ENCODE measurements at places on chromosomes 13 and 19.

- no peak for DNase-seq
These were observed 41.8 kb downstream of the UGGT2 start for GRCh38 chr13:96011291-96011872.

DNA sequence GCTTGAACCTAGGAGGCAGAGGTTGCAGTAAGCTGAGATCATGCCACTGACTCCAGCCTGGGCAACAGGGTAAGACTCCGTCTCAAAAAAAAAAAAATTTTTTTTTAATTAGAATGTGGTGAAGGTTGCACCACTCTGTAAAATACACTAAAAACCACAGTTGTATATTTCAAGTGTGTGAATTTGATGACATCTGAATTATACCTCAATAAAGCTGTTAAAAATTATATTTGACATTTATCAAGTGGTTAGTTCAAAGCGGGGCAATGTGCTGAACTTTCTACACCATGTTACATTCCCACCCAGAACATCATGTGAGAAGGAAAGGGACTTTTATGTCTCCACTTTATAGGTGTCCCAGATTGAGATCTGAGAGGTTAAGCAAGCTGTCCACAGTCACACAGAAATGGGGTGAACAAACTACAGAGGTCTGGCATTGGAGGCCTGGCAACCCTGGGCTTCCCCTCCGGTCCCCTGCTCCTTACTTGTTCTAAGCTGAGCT is 5.9 kb upstream of the S1PR5 start:
- no peak for DNase-seq

DNA sequence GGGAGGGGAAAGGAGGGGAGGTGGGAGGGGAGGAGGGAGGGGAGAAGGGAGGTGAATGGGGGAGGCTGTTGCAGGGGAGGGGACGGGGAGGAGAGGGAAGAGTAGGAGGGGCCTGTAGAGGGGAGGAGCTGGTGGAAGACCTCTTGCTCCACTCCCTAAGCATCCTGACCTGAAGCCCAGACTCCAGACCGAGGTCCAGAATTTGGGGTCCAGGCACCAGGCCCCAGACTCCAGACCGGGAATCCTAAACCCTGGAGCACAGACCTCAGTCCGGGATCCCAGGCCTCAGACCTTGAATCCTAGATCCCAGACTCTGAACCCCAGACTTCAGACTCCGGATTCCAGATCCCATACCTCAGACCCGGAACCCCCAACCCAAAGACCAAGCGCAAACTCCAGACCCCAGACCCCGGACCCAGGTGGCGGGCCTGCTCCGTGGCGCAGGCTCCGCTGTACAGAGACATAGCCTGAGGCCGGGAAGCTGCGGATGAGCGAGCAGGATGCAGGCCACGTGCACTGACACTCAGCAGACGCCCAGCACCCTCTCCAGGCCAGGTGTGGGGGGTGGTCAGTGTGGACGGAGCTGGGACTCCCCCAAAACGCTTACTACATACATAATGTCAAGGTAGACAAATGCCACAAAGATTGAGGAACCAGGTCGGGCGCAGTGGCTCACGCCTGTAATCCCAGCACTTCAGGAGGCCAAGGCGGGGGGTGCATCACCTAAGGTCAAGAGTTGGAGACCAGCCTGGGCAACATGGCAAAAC is 710 bp upstream of the BTBD2 start:
- DNase-seq = no peak

DNA sequence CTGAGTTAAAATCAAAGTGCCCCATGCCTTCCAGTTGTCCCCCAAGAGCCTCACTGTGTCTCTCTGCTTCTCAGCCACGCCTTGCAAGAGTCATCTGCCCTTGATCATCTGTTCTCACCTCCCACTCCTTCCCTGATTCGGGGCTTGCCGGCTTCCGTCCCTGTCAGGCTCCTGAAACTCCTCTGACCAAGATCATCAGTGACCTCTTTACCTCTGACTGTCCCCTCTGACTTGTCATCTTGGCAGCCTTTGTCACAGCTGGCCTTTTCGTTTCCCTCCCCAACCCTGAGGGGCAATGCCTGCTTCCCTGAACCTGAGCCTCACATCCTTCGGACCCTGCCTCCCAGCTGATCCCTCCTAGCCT is 66.3 kb downstream of the MAP4K1 start:
- DNase-seq = no peak

DNA sequence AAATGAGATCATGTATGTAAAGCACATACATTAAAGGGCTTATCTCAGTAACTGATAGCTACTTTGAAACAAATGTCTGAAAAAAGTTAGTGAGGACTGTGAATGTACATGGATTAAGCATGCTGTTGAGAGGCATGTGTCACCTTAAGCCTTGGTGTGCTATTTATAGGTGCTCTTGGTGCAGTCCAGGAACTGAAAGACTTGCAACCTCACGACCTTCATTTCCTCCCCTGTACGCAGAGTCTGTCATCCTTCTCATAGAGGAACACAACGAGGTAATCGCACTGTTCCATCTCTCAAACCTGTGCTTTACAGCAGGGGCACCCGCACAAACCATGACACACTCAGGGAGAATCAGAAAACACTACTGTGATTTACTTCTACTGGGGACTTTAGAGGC is 65.6 kb downstream of the UFM1 start:
- DNase-seq = no peak

DNA sequence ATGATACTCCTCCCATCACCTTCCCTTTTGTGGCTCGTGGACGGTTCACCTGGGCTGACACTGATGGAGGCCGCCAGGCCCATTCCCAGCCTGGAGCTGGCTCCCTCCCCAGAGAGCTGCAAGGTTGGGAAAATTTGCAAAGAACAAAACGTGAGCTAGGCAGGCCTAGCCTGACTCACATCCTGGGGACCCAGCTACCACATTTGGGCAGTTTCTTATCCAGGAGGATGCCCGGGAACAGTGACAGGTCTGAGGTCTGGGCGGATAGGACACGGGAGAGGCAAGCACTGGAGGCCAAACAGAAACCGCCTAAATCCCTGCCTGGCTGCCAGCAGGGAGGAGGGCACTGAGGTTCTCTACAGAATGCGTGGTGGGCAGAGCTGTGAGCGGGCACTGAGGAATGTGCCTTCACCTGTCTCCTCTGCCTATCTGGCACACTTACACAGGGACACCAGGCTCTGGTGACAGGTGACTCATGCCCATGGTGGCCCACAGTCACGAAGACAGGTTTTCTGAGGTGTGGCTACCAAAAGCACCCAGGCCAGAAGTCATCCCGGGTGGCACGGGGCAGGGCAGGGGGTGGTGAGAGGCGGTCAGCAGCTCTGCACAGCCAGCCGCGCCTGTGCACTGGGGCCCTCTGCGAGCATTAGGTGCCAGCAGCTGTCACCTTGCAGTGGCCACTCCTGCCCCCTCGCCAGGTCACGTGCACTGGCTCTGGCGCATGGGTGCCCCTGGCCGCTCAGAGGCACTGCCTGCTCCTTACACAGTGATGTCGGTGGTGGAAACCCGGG is 23.2 kb downstream of the SH3GL1 start:
- DNase-seq = no peak

DNA sequence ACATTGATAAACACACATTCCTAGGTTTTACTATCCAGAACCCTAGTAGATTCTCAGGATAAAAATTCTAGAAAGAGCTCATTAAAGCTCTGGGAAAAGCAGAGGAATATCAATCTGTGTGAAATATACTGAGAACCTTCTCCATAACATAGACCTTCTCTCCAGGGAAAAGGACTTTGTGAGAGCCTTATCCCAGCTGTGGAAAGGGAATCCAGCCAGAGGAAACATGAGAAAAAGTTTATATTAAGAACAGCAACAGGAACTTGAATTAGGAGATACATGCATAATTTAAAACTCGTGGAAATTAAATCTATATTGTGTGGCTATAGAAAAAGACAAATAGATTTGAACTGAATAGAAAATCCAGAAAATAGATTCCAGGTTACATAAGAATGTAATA is 1639.9 kb downstream of the EFNB2 start:
- DNase-seq = no peak

DNA sequence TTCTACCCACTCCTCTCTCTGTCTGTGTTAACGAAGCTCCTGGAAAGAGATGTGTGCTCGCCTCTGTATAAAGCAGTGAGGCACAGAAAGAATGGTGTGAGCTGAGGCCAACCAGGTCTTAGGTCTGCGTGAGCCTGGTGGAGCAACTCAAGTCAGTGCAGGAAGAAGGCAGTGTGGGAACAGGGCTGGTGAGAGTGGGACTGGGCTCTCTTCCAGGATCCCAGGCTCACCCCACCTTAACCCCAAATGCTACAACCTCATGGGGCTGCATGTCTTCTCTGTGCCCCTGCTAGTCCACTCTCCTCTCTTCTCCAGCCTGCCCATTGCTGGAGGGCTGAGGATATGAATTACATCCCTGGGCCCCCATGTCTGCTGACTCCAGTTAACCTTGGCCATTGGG is 127.4 kb downstream of the DCT start:
- no peak for DNase-seq

DNA sequence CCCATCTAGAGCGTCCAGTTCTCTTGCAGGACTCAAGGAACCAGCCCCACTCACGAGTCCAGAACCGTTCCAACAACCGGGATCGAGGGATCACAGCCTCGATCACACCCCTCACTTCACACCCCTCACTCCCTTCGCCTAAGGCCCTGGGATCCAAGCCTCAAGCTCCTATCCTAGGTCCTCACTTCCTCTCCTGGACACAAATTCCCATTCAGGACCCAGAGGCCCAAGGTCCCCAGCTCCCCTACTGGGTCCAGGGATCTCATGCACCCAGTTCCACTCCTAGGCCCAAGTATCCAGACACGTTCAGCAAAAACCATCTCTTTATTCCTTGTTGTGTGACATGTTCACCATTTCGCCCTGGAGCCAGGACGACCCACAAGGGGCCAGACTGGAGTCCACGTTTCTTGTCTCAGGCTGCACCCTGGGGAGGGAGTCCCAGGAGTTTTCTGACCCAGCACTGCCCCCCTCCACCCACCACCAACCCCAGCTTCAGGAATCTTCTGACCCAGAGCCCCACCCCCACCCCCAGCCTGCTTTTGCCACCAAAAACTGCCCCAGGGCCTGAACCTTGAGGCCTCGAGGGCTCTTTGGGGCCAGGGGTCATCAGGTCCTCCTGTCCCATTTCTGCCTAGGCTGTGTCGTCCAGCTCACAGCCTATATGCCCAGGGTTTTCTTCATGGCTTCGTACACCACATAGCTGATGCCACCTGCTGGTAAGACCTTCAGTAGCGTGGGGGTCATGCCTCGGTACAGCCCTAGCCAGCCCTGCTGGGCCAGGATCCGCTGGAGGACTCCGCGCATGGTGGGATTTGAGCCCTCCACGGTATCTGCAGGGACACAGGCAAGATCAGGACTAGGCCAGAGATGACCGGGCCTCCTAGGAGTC is 1.4 kb upstream of the KHSRP start:
- no peak for DNase-seq

All from cortex of kidney (tissue), 1 donor.